ENCODE measurements at places on chromosomes 11 and 22. TPM values are rescaled to one million over a fixed set of nuclear protein-coding genes. Genes with fewer than 3 reads are reported as not detected.

AQP11 gene
- total RNA-seq = 1.9 TPM

SMTNL1 gene
- not detected for total RNA-seq

CHADL gene
- total RNA-seq = 3.3 TPM

BARX2 gene
- total RNA-seq = 73.5 TPM

OR6M1 gene
- not detected for total RNA-seq

ART1 gene
- not detected for total RNA-seq

CD248 gene
- total RNA-seq = 95.2 TPM

FGF4 gene
- not detected for total RNA-seq

RBX1 gene
- total RNA-seq = 60.4 TPM

ABTB2 gene
- 2.6 TPM for total RNA-seq

DGCR6 gene
- total RNA-seq = 6.0 TPM

ROM1 gene
- 1.8 TPM for total RNA-seq

HPS4 gene
- 55.9 TPM for total RNA-seq

MPZL3 gene
- 5.0 TPM for total RNA-seq

ABCC8 gene
- total RNA-seq = not detected

MS4A4A gene
- not detected for total RNA-seq

SLCO2B1 gene
- not detected for total RNA-seq

OR8D1 gene
- total RNA-seq = not detected

OR2AG1 gene
- not detected for total RNA-seq

NEU3 gene
- total RNA-seq = 12.0 TPM

SELENOM gene
- 40.9 TPM for total RNA-seq

VPREB3 gene
- total RNA-seq = not detected

VWCE gene
- total RNA-seq = 8.2 TPM

PLA2G6 gene
- total RNA-seq = 91.9 TPM

OR10A2 gene
- total RNA-seq = not detected

TIMP3 gene
- total RNA-seq = 68.2 TPM

BACE1-AS gene
- 20.0 TPM for total RNA-seq

GLB1L3 gene
- not detected for total RNA-seq

SCGB1C1 gene
- not detected for total RNA-seq

EWSR1 gene
- total RNA-seq = 364 TPM

OR8G5 gene
- total RNA-seq = not detected

OR51B2 gene
- 0.41 TPM for total RNA-seq

FAT3 gene
- total RNA-seq = 35.1 TPM

PHOX2A gene
- not detected for total RNA-seq

APOA1 gene
- 0.75 TPM for total RNA-seq

FEN1 gene
- 20.3 TPM for total RNA-seq

OR52E8 gene
- not detected for total RNA-seq

SCN2B gene
- 2.3 TPM for total RNA-seq

CDC42BPG gene
- total RNA-seq = 24.6 TPM

CHRNA10 gene
- total RNA-seq = 2.9 TPM

NEFH gene
- total RNA-seq = 3.4 TPM

TPBGL gene
- total RNA-seq = 0.11 TPM

BDNF gene
- total RNA-seq = 7.1 TPM

ASRGL1 gene
- total RNA-seq = 6.7 TPM

BEST1 gene
- 1.1 TPM for total RNA-seq
